Neural progenitor cell (in vitro differentiated cells): ENCODE measurements at places on chromosomes 12 and 14. TPM values are rescaled to one million over a fixed set of nuclear protein-coding genes. Genes with fewer than 3 reads are reported as not detected.

MSI1 gene
- total RNA-seq = 40.2 and 48.6 TPM in 2 replicates

DNA sequence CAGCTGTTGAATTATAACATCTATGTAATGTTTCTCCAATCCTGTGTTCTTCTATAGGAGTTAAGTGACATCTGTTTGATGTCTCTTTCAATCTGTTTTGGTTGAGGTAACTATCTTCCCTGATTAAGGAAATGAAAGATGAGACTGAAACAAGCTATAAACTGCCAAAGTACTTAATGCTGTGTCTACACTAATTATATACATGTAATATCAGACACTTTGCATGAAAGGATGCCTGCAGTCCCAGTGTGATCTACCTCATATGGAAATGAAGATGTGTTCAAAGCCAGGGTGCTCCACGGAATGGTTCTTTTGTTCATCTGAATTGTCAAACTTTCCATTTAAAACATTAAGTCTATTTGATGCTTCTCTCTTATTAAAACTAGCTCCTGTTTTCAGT is 958.3 kb downstream of the GALC start:
- no peaks in the 10 kb centered on the region for H3K4me1 ChIP-seq
- H3K4me3 ChIP-seq = no peak overlapping the region
- no peak overlapping the region for H3K27ac ChIP-seq

GRCh38 chr14:89977668-89978067 is 21.9 kb downstream of the TDP1 start:
- no peak overlapping the region for H3K4me3 ChIP-seq
- no peaks in the 10 kb centered on the region for H3K27me3 ChIP-seq
- peaks cover 5% of the 10 kb centered on the region for H3K36me3 ChIP-seq
- H3K4me1 ChIP-seq = no peaks in the 10 kb centered on the region
- H3K27ac ChIP-seq = no peak overlapping the region

DNA sequence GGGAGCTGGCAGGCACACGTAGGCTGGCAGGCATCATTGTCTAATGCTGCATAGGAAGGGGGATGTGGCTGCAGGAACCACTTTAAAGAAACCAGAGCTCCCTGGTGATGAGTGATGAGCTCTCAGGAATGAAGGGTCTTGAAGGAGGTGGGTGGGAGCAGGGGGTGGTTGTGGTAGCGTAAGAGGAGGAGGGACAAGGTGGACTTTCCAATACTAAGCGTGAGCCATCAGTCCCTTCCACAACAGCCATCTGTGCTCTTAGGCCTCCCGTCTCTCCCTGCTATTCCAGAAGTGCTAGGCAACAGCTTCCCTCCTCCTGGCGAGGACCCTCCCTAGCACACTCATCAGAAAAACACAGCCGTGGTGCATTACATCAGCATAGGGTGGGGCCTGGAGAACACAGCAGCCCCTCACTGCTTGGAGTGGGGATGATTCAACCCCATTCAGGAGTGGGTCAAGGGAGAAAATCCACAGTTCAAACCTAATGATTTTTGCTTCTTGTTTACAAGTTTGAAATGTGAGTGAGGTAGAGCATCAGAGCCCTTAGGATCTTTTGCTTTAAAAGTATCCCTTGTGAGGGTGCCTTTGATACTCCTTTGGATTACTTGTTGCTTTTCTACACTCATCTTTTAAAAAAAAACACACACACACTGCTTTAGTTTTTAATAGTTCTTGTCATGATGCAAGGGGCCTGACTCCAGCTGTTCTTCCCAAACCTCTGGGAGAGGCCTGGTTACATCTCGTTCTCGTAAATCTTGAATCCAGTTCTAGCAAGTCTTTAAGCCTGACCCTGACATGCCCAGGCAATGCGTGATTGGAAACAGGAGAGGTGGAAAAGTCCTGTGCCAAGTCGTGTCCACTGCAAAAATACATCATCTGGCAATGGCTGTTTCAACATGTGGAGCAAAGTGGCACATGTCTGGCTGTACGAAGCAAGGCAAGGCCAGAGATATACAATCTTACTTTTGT is 356.4 kb upstream of the DDHD1 start:
- no peaks in the 10 kb centered on the region for H3K27me3 ChIP-seq
- no peak overlapping the region for H3K27ac ChIP-seq
- H3K36me3 ChIP-seq = no peaks in the 10 kb centered on the region

GRCh38 chr12:17076811-17077210 is 470.8 kb upstream of the LMO3 start:
- no peak overlapping the region for H3K27ac ChIP-seq
- no peak overlapping the region for H3K4me3 ChIP-seq
- no peak for DNase-seq

GRCh38 chr14:95541932-95542930 is 7.4 kb downstream of the GLRX5 start:
- no peak for DNase-seq
- no peaks in the 10 kb centered on the region for H3K27me3 ChIP-seq
- H3K4me3 ChIP-seq = no peak overlapping the region

LRIG3 gene
- 56.2 and 67.5 TPM in 2 replicates for total RNA-seq

DNA sequence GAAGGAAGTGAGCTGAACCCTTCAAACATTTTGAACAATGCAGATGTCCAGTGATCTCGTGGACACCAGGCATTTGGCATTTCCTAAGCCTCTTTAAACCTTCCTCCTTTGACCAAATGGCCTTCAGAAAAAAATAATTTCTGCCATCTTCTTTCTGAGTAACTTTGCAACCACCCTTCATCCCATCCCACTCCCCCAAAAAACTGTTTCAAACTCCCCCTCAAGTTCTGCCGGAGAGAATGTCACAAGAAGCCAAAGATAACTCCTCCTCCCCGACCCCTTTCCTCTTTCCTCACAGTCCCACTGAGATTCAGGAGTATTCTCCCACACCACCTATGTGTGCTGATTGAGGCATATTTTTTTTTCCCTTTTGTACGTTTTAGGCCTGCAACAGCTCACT is 1.7 kb downstream of the KSR2 start:
- no peak for DNase-seq
- peaks cover 14% of the 10 kb centered on the region for H3K4me1 ChIP-seq
- no peak overlapping the region for H3K27ac ChIP-seq
- H3K36me3 ChIP-seq = no peaks in the 10 kb centered on the region

DNA sequence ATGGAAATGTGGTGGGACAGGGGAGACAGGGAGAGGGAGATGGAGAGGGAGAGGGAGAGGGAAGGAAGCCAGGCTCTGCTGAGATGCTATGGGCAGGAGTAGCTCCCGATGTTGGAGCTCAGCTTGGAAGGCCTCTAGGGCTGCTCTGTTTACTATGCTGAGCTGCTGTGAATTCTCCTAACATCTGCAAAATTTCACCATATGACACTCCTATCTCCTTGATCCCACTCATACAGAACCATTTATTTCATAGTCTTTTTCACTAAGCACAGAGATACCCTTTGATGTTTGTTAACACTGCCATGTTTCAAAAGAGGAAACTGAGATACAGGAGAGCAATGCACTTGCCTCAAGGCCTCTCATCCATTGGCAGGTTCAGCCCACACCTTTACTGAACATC is 60.7 kb downstream of the C12orf75 start:
- H3K36me3 ChIP-seq = no peaks in the 10 kb centered on the region
- H3K27ac ChIP-seq = no peak overlapping the region
- H3K27me3 ChIP-seq = no peaks in the 10 kb centered on the region
- no peaks in the 10 kb centered on the region for H3K4me1 ChIP-seq

CPNE6 gene
- not detected in 2 replicates for total RNA-seq

- no peak for DNase-seq
- no peaks in the 10 kb centered on the region for H3K36me3 ChIP-seq
- no peak overlapping the region for H3K27ac ChIP-seq
Measured at GRCh38 chr12:51399891-51400290, 8.7 kb upstream of the GALNT6 start.

AICDA gene
- not detected in 2 replicates for total RNA-seq

KRT80 gene
- 0.12 TPM in 1 of 2 replicates, not detected in the other for total RNA-seq

KCNC2 gene
- total RNA-seq = not detected in 2 replicates

- H3K36me3 ChIP-seq = no peaks in the 10 kb centered on the region
- no peak overlapping the region for H3K27ac ChIP-seq
- no peak for DNase-seq
Measured at GRCh38 chr12:9761419-9761781, 699 bp upstream of the CD69 start.

MFAP5 gene
- total RNA-seq = 0.25 TPM in 1 of 2 replicates, not detected in the other

GRCh38 chr12:72271451-72272090 is 599 bp upstream of the TRHDE start:
- H3K36me3 ChIP-seq = no peaks in the 10 kb centered on the region
- peak overlapping the region; percentile 57 for H3K4me3 ChIP-seq
- H3K4me1 ChIP-seq = peaks cover 18% of the 10 kb centered on the region
- H3K27ac ChIP-seq = no peak overlapping the region
- H3K27me3 ChIP-seq = peaks cover 67% of the 10 kb centered on the region

- no peaks in the 10 kb centered on the region for H3K27me3 ChIP-seq
- peak overlapping the region; percentile 94 for H3K27ac ChIP-seq
- DNase-seq = peak; percentile 4
- H3K36me3 ChIP-seq = no peaks in the 10 kb centered on the region
- H3K4me1 ChIP-seq = peaks cover 24% of the 10 kb centered on the region
Measured at GRCh38 chr12:70982991-70983390, 62.5 kb upstream of the PTPRR start.

GRCh38 chr14:20986811-20987210 is 3.0 kb upstream of the METTL17 start:
- H3K27me3 ChIP-seq = peaks cover 22% of the 10 kb centered on the region
- DNase-seq = no peak
- no peak overlapping the region for H3K27ac ChIP-seq
- H3K4me3 ChIP-seq = no peak overlapping the region

DNA sequence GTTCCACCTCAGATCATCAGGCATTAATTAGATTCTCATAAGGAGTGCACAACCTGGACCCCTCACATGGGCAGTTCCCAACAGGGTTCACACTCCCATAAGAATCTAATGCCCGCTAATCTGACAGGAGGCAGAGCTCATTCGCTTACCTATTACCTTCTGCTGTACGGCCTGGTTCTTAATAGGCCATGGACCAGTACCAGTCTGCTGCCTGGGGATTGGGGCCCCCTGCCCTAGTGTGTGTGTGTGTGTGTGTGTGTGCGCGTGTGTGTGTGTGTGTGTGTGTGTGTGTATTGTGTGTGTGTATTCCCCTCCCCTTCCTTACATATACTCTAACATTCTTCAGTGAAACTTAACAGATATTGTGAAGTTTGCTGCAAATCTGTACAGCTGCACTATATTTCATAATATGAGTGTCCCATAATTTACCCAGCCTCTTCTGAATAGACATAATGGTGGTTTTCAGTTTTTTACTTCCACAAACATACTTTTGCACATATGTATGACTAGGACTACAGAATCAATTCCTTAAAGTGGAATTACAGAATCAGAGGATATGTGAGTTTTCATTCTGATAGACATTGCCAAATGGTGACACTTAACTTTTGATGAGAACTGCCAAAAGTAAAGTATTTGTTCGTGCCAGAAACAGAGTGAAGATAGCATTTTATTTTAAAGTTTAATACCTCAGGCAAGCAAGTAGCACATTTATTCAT is 205.2 kb upstream of the EEA1 start:
- H3K36me3 ChIP-seq = no peaks in the 10 kb centered on the region
- DNase-seq = no peak
- H3K27me3 ChIP-seq = no peaks in the 10 kb centered on the region
- H3K27ac ChIP-seq = no peak overlapping the region

GRCh38 chr14:75433631-75434071 is 5.8 kb downstream of the JDP2 start:
- no peak for DNase-seq
- peaks cover 1% of the 10 kb centered on the region for H3K4me1 ChIP-seq
- H3K4me3 ChIP-seq = no peak overlapping the region
- H3K27ac ChIP-seq = no peak overlapping the region

- H3K4me1 ChIP-seq = no peaks in the 10 kb centered on the region
- no peak for DNase-seq
- H3K4me3 ChIP-seq = no peak overlapping the region
- no peaks in the 10 kb centered on the region for H3K27me3 ChIP-seq
Measured at GRCh38 chr12:47317175-47317915, 237.6 kb upstream of the AMIGO2 start.

- peaks cover 7% of the 10 kb centered on the region for H3K4me1 ChIP-seq
- H3K4me3 ChIP-seq = no peak overlapping the region
- no peak for DNase-seq
- H3K27ac ChIP-seq = no peak overlapping the region
- no peaks in the 10 kb centered on the region for H3K27me3 ChIP-seq
- no peaks in the 10 kb centered on the region for H3K36me3 ChIP-seq
Measured at GRCh38 chr12:32163596-32163995, 56.9 kb downstream of the BICD1 start.

GLIPR1L1 gene
- total RNA-seq = not detected in 2 replicates

DNA sequence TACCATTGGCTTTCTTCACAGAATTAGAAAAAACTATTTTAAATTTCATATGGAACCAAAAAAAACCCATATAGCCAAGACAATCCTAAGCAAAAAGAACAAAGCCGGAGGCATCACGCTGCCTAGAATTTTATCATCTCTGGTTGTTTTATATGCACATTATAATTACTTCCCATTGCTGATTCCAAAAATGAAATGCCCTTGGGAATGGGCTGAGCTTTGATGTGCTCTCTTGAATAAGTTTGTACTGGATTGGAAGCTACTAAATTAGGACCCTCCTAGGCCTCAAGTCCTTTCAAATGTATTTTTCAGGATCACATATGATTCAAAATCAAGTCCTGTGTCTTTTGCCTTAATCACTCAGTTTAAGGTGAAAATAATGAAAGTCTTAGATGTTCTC is 58.9 kb upstream of the DUSP6 start:
- H3K27me3 ChIP-seq = no peaks in the 10 kb centered on the region
- no peak overlapping the region for H3K27ac ChIP-seq
- H3K4me1 ChIP-seq = peaks cover 13% of the 10 kb centered on the region
- no peak for DNase-seq

NPAS3 gene
- total RNA-seq = 0.25 TPM in 1 of 2 replicates, not detected in the other

- H3K4me3 ChIP-seq = no peak overlapping the region
- peaks cover 19% of the 10 kb centered on the region for H3K4me1 ChIP-seq
Measured at GRCh38 chr14:69820991-69821390, 23.9 kb upstream of the SLC10A1 start.

HOXC10 gene
- not detected in 2 replicates for total RNA-seq

GRCh38 chr12:115227137-115227615 is 543.2 kb upstream of the TBX3 start:
- H3K4me3 ChIP-seq = no peak overlapping the region
- no peaks in the 10 kb centered on the region for H3K36me3 ChIP-seq
- no peak for DNase-seq
- no peaks in the 10 kb centered on the region for H3K27me3 ChIP-seq

DNA sequence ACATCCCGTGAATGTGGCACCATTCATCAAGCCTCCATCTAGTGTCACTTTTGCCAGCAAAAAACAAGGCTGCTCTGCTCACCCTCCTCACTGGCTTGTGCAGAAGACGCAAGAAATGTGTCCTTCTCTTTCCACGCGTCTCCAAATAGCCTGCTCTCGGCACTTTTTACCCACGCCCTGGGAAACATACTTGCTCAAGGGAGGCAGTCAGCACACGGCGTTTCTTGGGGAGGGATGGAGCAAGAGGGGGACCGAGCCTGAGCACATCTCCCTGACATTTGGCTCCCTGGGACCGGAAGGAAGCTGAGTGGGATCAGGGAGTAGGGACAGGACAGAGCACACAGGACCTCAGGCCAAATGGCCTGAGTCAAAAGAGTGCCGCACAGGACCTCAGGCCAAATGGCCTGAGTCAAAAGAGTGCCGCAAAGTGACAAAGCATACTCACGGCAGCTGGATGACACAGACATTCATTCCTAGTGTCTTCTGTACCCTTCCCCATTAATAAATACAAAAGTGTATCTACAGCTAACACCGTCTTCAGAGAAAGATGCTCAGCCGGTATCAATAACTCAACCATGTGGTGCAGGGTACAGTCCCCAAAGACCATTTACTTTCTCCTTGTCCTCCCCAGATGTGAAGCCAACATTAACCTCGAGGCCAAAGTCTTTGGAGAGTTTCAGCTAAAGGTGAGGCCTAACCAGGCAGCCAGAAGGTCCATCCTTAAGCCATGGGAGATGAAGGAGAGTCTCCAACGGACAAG is 7.1 kb downstream of the BCL11B start:
- peaks cover 71% of the 10 kb centered on the region for H3K27me3 ChIP-seq
- H3K36me3 ChIP-seq = no peaks in the 10 kb centered on the region
- no peak overlapping the region for H3K27ac ChIP-seq
